ENCODE measurements at places on chromosomes 13 and 19.

DNA sequence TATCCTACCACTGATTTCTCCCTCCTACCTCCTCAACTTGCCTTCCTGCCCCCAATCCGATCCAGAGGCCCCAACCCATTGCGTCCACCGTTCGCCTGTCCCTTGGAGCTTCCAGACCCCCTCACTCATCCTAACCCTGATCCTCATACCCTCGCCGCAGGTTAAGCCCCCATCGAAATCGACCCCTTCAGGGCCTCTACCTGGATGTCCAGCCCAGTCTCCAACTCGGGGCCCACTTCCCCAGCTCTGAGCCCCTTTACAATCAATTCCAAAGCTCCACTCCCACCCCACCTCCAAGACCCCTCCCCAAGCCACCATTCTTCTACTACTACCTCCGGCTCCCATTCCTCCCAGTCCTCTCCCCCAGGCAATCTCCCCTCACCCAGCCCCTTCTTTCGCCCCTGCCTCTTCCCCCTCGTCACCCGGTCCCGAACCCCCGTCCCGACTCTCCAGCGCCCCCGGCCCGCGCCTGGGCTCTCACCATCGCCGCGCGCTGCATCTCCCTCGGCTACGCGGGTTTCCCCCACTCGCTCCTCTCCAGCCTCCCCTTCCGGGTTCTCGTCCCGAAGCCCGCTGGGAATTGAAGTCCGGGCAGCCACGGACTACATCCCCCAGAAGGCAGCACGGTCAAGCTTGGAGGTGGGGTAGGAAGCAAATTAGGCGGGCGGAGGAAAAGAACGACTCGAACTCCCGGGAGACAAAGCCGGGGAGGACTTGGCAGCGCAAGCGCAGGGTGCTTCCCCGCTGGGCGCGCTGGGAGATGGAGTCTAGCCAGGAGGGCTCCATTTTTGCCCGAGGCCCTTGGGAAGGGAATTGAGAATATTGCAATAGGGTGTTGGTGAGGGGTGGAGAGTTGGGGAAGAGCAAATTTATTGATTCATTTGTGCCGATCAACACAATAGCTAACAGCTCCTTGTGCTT is at the start of gene FBXO46:
Gene FBXO46, minus strand, starts transcription at position 529 of the 921 bp plus-strand sequence. CDS start 17,401 bp downstream, outside the sequence.
- DNase-seq: peak; percentile 92

DNA sequence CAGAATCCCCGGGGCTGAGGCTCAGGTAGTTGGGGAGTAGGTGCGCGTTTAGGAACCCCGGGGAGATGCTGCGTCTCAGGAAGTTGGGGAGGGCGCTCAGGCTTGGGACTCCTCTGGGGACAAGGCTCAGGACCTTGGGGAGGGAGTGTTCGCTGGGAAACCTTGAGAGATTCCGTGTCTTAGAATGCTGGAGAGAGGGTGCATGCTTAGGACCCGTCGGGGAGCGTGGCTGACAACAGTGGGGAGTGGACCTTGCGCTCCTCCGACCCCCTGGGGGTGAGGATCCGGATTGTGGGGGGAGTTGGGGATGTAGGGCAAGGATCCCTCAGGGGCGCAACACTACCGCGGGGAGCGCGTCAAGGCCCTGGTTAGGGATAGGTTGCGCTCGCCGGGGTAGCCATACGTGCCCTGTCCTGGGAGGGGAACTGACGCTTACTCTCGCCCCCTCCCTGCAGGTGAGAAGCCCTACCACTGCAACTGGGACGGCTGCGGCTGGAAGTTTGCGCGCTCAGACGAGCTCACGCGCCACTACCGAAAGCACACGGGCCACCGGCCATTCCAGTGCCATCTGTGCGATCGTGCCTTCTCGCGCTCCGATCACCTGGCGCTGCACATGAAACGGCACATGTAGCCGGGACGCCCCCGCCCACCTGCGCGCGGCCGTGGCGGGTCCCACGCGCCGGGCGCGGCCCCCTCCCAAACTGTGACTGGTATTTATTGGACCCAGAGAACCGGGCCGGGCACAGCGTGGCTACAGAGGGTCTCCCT is 2.0 kb downstream of the KLF2 start:
- DNase-seq: no peak

DNA sequence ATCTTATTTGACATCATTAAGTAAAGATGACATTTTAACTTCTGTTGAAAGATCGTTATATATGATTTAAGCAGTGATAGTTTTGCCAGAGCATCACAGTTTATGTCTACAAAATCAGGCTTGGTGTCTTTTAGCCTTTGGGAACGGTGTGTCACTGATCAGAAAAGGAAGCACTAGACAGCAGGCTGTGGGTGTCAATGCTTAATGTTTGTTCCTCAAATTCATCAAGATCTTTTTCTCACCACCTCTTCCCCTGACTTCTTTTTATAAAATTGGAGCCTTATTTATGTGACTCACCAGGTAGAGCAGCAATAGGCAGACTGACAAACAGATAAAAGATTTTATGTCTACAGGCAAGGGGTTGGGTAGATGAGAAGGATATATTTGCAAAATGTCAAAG is 1558.5 kb downstream of the EFNB2 start:
- DNase-seq: no peak

- no peak for DNase-seq
These were observed 712.1 kb downstream of the PCDH9 start for GRCh38 chr13:66518068-66518467.

DNA sequence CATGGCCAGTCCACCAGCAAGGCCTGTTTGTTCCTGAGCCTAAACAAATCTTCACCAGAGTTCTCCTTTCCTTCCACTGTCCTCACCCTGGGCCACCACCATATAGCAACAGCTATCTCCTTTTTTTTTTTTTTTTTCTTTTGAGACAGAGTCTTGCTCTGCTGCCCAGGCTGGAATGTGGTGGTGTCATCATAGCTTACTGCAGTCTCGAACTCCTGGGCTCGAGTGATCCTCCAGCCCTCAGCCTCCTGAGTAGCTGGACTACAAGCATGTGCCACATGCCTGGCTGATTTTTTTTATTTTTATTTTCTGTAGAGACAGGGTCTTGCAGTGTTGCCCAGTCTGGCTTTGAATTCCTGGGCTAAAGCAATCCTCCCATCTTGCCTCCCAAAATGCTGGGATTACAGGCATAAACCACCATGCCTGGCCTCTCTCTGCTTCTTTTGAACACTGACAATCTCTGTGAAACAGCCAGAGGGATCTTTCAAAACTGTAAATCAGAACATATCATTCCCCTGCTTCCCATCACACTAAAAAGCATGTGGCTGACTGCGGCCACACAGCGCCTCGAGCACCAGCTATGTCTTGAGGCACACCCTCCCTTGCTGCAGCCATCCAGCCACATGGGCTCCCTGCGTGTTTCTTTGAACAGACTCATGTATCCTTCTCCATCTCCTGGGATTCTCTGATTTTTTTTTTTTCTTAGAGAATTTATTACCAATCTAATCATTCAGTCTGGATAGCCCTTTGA is 110.6 kb downstream of the SIPA1L3 start:
- DNase-seq: no peak

DNA sequence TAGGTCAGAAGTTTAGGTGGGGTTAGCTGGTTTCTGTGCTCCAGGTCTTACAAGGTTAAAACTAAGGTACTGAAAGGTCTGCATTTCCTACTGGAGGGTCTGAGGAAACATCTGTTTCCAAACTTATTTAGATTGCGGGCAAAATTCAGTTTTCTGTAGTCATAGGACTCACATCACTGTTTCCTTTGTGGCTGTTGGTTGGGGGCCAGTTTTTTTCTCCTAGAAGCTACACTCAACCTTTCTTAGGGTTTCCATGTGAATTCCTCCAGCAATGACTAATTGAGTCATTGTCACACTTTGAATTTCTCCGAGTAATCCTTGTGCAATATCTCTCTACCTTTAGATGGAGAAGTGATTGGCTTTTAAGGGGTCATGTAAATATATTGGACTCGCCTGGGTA is 773.4 kb upstream of the SLITRK1 start:
- no peak for DNase-seq

DNA sequence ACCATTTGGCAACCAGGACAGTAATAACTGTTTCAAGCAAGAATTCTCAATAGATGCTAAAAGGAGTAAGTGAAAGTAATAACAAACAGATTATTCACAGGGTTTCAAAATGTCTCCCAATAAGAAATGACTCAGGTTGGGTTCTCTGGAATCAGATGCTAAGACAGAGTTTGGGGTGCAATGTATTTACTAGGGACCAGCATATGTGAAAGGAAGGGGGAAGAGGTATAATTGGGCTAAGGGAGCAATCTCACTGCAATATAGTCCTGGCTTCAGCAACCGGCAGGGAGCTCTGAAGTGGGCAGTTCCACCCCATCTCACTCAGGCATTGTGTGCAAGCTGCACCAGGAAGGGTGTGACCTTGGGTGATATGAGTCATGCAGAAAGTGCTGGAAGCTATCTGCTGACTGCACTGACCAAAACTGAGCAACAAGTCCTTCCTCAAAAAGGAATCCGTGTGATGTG is 23.4 kb downstream of the ZDHHC20 start:
- no peak for DNase-seq

DNA sequence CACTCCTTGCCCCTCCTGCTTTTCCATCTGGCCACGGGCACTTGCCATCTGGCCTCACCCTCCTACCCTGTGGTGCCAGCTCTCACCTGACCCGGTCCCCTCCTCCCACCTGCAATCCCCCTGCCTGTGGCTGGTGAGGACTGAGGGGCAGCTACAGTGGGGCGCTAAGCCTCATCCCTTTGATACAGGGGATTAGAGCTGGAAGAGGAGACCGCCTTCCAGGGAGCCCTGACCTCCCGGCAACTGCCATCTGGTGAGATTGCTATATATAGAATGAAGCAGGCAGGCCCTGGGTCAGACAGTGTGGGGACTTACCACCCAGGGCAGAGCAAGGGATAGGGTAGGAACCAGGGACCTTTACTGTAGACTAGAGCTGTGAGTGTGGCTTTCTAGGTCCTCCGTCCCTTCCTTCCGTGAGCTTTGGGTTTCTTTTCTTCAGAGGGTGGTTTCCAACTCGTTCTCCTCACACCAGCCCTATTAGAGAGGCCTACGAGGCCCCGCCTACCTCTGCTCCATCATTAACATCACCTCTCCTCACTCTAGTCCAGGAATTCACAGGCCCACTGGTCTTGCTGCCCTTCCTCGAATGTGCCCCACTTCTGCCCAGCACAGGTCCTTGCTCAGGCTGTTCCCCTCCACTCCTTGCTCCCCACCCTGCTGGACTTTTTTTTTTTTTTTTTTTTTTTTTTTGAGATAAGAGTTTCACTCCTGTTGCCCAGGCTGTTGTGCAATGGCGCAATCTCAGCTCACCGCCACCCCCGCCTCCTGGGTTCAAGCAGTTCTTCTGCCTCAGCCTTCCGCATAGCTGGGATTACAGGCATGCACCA is 7.7 kb downstream of the KASH5 start:
- DNase-seq: no peak

- DNase-seq: no peak
These were observed 9.0 kb upstream of the PRKD2 start for GRCh38 chr19:46725859-46726393.

- no peak for DNase-seq
These were observed 351.7 kb downstream of the SPRY2 start for GRCh38 chr13:79989217-79989661.

DNA sequence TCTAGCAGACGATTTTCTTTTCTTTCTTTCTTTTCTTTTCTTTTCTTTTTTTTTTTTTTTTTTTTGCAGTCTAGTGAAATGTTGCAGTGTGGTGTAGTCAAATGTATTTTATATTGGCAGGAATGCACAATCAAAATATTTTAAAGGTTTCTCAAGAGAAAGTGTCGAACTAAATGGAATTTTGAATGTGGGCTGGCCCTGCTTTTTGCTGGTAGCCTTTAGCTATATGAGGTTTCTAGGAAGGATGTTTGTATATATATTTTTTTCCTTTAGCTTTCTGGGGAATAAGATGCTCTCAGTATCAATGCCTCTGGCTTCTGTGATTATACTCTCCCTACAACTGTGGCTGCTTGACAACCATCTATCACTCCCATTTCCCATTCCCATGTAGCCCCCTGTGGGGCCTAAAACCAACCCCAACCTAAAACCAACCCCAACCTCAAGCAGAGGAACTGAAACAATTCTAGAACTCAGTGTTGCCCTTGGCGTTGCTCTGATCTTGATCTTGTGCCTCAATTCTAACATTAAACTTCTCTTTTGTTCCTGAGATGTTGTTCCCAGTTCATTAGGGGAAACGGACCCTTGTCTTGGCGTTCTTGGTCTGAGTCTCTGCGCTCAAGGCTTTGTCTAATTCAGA is 27.1 kb downstream of the CYSLTR2 start:
- no peak for DNase-seq

- no peak for DNase-seq
These were observed 218.0 kb upstream of the SERP2 start for GRCh38 chr13:44155422-44156293.

- DNase-seq: peak; percentile 96
These were observed 12.4 kb upstream of the CCDC9 start for GRCh38 chr19:47243776-47244547.

GRCh38 chr13:84658491-84659358 is 776.5 kb upstream of the SLITRK1 start:
- no peak for DNase-seq

DNA sequence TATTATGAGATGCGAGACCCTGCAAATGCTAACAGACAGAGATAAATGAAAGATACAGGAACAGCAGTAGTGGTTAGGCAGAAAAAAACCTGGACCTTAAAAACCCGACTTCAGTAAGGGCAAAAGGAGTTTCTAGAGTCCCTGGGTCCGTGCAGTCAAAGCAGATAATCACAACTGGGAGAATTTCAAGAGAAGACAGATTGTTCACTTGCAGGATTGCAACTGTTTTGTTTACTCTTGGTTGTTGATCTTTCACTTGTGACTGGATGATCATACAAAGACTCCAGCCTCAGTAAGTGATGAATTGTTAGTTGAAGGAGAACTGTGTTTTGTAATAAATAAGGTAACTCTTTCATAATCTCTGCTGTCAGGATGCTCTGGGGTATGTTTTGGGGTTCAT is 135.1 kb downstream of the GPC6 start:
- DNase-seq: no peak

GRCh38 chr19:44050740-44051649 is 841 bp upstream of the ZNF223 start:
- no peak for DNase-seq

DNA sequence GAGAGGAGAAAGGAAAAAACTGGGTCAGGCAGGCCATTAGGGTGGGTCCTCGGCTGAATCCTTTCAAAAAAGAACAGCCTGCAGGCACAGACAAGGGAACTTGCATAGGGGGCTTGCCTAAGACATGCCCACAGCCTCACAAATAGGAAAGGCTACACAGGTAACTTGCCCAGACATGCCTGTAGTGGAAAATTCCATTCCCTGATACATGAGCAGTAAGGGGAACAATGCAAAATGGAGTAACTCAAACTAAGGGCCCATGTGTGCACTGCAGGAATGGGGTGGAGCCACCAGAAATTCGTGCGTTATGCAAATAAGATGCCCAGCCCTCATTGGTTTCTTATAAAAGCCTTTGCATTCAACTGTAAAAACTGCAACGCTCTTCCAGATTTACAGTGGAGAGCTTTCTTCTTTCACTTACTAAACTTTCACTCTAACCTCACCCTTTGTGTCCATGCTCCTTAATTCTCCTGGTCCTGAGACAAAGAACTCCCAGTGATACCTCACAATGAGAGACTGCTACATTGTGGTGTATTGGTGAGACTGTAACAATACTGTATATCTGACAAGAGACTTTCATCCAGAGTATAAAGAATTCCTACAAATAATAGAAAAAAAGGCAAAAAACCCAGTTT is 59.5 kb upstream of the SLITRK1 start:
- no peak for DNase-seq

- DNase-seq: no peak
These were observed 2.0 kb downstream of the COL4A1 start for GRCh38 chr13:110305001-110305400.
